ENCODE measurements at places on chromosomes 1 and 21. TPM values are rescaled to one million over a fixed set of nuclear protein-coding genes. Genes with fewer than 3 reads are reported as not detected.
A peak's percentile ranks its signal among the peaks of the same experiment; 100 is the strongest.

Gene LIPI
- total RNA-seq = not detected

DNA sequence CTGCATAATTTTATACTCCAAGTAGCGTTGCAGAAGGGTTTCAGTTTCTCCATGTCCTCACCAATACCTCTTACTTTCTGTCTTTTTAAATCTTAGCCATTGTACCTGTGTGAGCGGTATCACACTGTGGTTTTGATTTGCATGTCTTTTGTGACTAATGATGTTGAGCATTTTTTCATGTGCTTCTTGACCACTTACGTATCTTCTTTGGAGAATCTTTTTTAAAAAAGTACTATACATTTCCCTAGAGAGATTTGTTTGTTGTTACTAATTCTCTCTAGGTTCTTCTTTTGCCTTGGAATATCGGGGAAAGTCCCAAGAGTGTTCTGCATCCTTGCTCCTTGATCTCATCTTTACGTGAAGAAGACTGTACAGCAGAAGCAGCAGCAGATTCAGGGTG is 81.8 kb upstream of the WARS2 start:
- no peak for DNase-seq

DNA sequence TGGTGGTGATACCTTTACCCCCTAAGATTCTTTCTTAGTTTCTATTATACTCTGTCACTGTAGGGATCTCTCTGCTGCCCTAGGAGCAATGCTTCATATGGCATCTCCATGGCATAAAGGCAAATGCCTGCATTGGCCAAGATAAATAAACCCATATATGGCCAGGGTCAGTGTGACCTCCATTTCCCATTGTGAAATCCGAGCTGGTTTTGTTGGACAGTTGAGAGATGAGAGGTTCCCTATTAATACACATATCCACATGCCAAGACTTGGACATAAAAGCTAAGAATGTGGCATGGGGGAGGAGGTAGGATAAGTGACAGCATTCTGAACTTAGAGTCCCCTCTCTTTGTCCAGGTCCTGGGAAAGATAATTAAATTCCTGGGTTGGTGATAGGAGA is 1.4 kb downstream of the TPM3 start:
- no peak for DNase-seq

- DNase-seq = peak; percentile 79
Measured at GRCh38 chr1:232012773-232013386, 386.3 kb downstream of the DISC1 start.

Gene CLIC4
- total RNA-seq = 1,665 TPM

Gene KCNJ10
- not detected for total RNA-seq

GRCh38 chr1:169316556-169316955 is 51.0 kb downstream of the NME7 start:
- no peak for DNase-seq

DNA sequence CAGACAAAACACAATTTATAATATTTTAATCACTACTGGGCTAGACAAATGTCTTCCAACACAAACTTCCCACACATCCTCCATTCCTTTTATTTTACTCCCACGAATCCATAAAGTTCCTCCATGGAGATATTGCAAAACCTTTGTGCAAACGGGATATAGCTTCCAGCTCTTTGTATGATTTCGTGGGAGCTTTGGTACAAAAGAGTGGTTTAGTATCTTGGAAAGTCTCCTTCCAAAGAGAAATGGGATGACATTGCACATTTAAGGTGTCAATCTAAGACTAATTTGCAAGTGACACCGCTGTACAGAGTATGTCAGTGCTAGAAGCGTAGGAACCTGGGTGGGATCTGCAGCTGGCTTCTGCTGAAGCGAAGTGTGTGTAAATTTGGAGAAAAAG is 455.2 kb upstream of the RUNX1 start:
- DNase-seq = no peak

Data from GM23248 (cell line).